ENCODE measurements at places on chromosomes 13 and 19. TPM values are rescaled to one million over a fixed set of nuclear protein-coding genes. Genes with fewer than 3 reads are reported as not detected.

Gene MCOLN1
- 28.6 TPM for total RNA-seq

Gene FPR1
- total RNA-seq = 5.1 TPM

Gene KLK5
- not detected for total RNA-seq

Gene CEACAM3
- total RNA-seq = 0.68 TPM

Gene PSG6
- not detected for total RNA-seq

Measured in subcutaneous adipose tissue (tissue), 4 donors.